ENCODE measurements at places on chromosomes 1 and 21.

- DNase-seq, result no peak
Measured at GRCh38 chr1:67556297-67556900, 126.2 kb upstream of the SERBP1 start.

DNA sequence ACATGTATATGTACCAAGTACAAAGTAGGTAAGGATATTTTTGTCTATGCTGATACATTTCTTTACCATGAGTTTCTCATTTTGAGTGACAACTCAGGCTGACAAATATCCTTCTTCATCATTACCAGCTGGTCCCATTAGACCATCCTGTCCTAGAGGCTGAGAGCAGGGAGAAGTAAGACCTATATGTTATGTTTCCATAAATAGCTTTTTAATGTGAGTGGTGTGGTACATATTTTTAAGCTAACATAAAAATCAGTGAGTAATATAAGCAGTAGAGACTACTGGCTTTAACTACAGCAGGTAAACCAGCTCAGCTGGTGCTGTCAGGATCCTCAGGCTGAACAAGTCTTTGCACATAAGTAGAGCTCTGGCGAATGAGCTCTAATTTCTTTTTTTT is 62.4 kb downstream of the CLEC20A start:
- DNase-seq, result no peak

DNA sequence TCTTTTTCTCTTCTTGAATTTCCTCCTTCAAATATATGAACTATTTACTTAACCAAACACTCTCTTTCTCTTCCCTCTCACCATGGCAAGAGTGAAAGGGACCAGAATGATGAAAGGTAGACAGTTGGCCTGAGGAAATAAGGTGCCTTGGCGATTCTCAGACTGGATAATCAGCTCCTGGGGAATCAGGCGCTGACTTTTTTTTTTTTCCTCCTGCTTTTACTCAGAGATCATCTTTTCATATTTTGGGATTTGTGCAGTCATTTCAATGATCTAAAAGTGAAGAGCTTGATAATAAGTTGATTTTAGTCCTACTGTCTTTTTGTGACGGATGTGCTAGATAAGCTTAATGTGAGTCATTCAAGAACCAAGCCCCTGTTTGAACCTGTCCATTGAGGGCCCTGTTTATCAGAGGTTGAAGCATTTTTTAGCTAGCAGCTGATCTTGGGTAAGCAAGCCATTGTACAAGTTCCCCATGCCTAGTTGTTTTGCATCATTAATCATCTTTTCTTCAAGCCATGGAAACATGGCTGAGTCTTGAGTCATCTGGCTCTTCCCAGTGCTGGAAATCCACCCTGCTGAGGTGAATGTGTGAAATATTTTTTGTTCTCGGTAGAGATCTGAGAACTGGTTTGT is 40.8 kb downstream of the ITSN1 start:
- no peak for DNase-seq

DNA sequence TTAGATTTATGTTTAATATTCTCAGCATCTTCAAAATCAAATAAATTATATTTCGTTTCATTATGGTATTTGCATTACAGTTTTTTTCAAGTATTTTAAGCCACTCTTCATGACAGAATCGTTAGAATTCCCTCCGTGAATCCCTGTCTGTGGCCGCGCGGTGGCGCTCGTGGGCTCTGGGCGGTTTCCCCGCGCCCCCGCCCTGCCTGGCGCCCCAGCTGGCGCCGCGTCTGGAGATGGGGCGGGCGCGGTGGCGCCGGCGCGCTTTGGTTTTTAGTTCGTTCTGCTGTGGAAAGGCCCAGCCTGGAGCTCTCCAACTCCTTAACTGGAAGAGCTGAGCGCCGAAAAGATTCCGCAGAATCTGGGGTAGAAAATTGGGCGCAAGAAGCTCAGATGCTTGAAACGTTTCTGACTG is 25.7 kb downstream of the PRMT2 start:
- peak; percentile 95 for DNase-seq

DNA sequence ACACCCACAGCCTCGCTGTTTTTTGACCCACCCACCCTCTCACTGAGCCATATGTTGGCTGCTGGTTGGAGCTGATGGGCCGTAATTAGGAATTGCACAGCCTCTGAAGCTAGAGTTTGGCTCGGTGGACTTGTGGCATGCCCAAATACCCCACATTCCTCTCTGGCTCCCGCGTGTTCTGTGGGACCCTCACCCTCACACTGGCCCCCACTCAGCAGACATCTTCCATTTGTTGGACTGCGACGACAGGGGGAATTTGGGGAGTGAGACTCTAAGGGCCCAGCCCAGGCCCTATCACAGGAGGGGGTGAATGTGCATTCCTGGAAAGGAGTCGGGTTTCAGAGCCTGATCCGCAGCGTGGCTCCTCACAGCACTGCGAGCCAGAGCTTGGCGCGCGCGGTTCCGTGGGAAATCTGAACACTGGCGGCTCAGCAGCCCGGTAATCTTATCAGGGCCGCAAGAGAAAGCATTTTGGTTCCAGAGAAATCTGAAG is 5.2 kb downstream of the RCSD1 start:
- peak; percentile 71 for DNase-seq

DNA sequence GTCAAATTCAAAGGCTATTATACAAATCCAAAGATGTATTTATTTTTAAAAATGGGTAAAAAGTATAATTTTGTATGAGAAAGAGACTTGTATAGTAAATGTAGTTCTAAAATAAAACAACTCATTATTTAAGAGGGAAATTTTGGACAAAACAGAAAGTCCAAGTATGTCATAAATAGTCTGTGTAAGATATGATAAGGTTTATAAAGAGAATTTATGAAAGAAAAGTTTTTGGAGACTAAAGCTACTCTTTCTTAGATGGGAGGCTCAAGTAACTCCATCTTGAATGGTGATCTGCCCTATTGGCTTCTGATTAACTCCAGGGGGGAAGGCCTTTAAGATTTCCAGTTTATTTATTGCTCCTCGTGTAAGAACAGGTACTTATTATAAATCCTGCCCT is 14.7 kb upstream of the OR2T27 start:
- DNase-seq, result no peak

GRCh38 chr1:200181861-200182260 is 154.4 kb downstream of the NR5A2 start:
- DNase-seq, result no peak

DNA sequence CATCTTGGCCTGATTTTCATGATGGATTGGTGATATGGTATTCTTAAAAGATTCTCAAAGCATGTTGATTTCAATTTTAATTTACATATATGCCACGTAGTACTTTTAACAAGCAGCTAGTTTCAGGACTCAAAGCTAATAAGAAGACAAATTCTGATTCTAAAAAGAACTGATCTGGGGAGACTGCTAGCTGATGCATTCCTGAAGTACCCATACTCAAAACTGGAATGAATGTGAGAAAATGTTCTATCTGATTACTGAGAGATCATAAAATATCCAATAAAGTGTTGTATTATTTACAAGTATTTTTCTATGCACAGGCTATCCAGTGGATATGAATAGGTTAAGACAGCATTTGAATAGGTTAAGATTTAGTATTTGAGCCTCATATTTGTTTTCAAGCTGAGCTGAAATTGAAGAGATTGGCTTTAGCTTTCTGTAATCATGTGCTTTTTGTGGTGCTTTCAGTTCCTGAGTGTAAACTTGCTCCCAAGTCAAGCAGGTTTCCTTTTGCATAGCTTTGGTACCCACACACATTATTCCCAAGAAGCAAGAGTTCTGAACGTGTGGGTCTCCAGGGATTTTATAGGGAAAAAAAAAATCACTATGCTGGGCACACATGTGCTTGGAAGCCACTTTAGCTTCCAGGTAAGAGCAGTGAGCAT is 114.1 kb downstream of the VPS13D start:
- DNase-seq, result no peak

- DNase-seq, result no peak
Measured at GRCh38 chr1:224541901-224542630, 74.1 kb upstream of the CNIH3 start.

- no peak for DNase-seq
Measured at GRCh38 chr1:87167848-87168525, 160.7 kb upstream of the LMO4 start.

- no peak for DNase-seq
Measured at GRCh38 chr1:53265581-53265980, 27.3 kb upstream of the MAGOH start.

DNA sequence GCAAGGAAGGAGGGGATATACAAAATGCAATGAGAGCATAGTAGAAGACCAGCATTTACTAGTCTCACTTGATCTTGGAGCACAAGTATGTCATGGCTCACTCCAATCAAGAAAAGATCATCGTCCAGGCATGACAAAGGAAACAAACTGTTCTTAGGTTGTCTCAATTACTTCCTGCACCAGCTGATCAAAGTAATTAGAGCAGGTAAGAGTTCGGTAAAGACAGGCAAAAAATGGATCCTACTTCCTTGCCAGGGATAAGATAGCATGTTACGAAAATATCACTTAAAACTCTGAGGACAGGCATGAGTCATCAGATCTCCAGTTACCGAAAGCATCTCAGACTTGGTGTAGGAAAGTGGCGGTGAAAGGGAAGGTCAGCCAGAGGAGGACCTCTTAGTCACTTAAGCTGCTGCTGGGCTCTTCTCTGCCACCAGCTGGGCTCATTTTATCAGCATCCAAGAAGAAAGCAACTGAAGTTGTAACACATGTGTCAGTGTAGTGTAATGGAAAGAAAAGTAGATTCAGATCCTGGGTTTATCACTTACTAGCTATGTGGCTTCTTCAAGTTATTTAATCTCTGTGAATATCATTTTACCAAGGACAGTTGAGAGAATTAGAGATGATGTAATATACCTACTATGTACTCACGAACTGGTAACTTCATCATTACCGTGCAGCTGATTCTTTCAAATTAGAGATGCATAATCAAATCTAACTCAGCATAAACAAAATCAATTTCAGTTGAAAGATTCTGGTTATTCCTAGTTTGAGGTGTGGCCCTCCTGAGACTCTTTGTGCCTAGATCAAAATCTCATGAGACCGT is 46.8 kb downstream of the XCL1 start:
- peak; percentile 44 for DNase-seq

- peak; percentile 86 for DNase-seq
Measured at GRCh38 chr1:21623410-21623961, 45.7 kb downstream of the RAP1GAP start.

GRCh38 chr1:154469844-154470560 is 32.0 kb upstream of the TDRD10 start:
- DNase-seq, result peak; percentile 49

GRCh38 chr1:85058311-85058710 is 10.0 kb upstream of the MCOLN3 start:
- no peak for DNase-seq

- peak; percentile 61 for DNase-seq
Measured at GRCh38 chr1:1894354-1895059, 3.6 kb upstream of the GNB1 start.

DNA sequence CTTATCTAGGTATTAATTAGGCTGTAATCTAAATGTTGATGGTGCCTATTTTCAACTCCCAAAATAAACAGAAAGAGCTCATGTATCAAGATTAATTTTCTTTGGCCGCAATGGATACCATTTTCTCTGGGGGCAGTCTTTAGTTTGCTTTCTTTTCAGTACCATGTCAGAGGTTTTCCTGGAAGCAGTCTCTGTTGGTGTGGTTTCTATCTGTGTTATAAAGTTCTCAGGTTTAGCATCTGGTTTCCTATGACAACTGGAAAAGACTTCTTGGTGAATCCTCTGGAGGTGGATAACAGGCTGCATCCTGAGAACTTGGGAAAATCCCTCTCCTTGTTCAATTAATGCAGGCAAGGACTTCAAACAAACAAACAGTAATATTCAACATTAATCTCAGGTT is 38.7 kb upstream of the BATF3 start:
- no peak for DNase-seq

GRCh38 chr1:18134324-18135046 is 26.9 kb downstream of the IGSF21 start:
- DNase-seq, result no peak

- no peak for DNase-seq
Measured at GRCh38 chr1:6503884-6504602, 12.6 kb upstream of the PLEKHG5 start.

DNA sequence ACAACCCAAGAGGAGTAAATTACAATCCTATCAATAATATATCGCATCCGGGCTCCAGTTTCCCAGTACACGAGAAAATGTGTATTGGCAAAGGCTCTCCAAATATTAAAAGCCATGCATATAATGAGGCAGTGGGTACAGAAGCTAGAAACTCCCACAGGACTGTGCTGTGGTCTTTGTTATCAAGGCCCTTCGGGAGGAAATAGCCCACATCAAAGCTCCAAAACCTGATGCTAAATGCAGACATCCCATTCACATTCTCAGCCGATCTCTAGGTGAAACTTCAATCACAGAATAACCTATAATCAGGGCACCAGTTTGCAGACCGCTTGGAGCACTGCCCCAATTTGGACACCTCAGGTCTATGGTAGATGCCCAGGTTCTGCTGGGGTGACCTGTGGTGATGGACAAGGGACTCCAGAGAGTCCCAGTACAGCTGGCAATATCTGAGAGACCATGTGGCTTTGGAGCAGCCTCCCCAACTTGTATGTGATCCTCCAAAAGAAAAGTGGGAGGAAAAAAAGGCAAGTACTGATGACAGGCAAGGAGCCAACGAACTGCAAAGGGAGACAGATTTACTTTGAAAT is 148.8 kb upstream of the CAMK1G start:
- no peak for DNase-seq

DNA sequence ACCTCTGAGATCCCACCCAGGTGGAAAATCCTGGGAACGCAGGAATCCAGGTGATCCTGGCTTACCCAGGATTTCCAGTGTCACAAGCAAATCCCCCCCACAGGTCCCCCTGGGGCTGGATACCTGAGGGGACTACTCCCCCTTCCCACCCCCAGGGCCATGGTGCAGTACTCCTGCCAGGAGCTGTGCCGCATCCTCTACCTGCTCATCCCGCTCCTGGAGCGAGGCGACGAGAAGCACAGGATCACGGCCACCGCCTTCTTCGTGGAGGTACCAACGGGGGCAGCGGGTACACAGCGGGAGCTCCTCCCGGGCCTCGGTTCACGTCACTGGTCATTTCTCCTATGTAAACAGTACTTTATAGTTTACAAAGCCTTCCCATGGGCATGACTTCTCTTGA is 20.4 kb upstream of the TTC4 start:
- DNase-seq, result no peak

GRCh38 chr1:198672124-198672523 is 33.3 kb downstream of the PTPRC start:
- no peak for DNase-seq

GRCh38 chr1:203517426-203518110 is 23.6 kb downstream of the OPTC start:
- DNase-seq, result no peak

DNA sequence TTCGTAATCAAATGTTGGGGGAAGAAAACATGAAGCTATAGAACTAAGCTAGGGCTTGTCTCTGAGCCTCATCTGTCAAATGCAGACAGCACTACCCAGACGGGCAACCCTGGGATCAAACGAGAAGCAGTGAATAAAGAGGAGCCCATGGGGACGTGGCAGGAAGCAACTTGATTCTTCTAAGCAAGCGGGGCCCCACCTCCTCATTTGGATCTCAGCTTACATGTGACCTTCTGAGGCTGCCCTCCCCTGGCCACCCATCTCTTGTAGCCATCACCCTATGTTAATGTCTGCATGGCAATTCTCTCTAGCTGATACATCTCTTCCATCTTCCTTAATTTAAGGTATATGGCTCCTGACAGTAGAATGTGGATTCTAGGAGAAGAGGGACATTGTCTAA is 171.3 kb downstream of the IGSF21 start:
- no peak for DNase-seq
